ENCODE measurements at places on chromosomes 2 and 18. TPM values are rescaled to one million over a fixed set of nuclear protein-coding genes. Genes with fewer than 3 reads are reported as not detected.

The PIKFYVE gene
- 16.1 TPM for total RNA-seq

The PFN4 gene
- total RNA-seq = not detected

The LINC00305 gene
- not detected for total RNA-seq

The MRO gene
- not detected for total RNA-seq

The SDC1 gene
- 0.19 TPM for total RNA-seq

The SERPINB11 gene
- not detected for total RNA-seq

The ATP5F1A gene
- total RNA-seq = 505 TPM

The HOXD13 gene
- total RNA-seq = not detected

The GNAL gene
- total RNA-seq = 0.17 TPM

The CCDC74B gene
- total RNA-seq = 0.70 TPM

The RNF125 gene
- 24.3 TPM for total RNA-seq

The CYBRD1 gene
- 0.97 TPM for total RNA-seq

The POTEE gene
- 0.29 TPM for total RNA-seq

The CD8B2 gene
- 3.2 TPM for total RNA-seq

The ASAP2 gene
- 0.08 TPM for total RNA-seq

The PLEKHH2 gene
- 0.70 TPM for total RNA-seq

The DLX1 gene
- total RNA-seq = not detected

The PPM1G gene
- 181 TPM for total RNA-seq

The TUBB8B gene
- total RNA-seq = not detected

The BCS1L gene
- 98.5 TPM for total RNA-seq

The TXNDC2 gene
- not detected for total RNA-seq

The ZNF519 gene
- 13.6 TPM for total RNA-seq

The RIT2 gene
- total RNA-seq = not detected

The SALL3 gene
- not detected for total RNA-seq

The ANKRD30BL gene
- total RNA-seq = not detected

All from activated CD8-positive, alpha-beta memory T cell treated with anti-CD3 and anti-CD28 coated beads for 36 hours (primary cell).